ENCODE measurements at places on chromosomes 6 and 20. TPM values are rescaled to one million over a fixed set of nuclear protein-coding genes. Genes with fewer than 3 reads are reported as not detected.

DNA sequence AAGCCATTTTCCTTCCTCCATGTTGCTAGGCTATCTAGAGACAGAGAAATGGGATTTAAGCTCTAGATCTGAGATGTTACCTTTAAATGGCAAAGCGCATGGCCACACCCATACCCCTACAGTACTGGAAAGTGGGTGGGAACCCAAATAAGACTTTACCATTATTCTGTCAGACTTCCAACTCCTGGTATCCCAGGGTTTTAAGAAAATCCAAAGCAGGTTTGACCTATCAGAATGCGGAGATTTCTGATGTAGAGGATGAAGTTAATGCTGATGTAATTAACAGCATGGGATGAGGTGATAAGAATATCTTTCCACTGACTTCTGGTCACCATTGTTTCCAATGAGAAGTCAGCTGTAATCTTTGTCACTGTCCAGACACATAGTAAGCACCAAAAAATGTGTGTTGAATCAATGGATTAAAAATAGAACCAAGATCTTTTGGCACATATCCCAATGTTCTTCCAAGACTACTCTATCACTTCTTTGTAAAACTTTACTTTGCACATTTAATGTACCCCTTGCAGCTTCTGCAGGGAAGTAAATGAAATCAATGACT lies 140.8 kb upstream of the INSM1 start:
- DNase-seq, result no peak

Gene CCN5
- polyA plus RNA-seq, result 0.09 TPM

GRCh38 chr6:38259736-38260135 lies 380.0 kb downstream of the BTBD9 start:
- DNase-seq, result no peak

DNA sequence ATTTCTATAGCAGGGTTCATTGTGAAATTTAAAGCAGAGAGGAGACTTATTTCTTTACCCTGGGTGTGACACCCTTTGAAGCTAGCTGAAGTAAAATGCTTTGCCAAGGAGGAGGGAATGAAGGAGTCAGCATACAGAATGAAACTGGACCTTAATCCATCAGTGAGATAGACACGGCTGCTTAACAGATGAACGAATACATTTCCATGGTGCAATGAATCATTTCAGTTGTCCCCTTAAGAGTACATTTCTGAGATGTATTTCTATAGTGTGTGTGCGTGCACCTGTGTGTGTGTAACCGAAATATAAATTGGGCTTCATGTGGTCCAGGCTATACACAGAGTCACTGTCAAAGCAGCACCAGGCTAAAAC lies 73.8 kb upstream of the CD93 start:
- DNase-seq, result peak; percentile 63

Gene NRSN1
- polyA plus RNA-seq, result 10.0 TPM

Gene HCK
- 10.8 TPM for polyA plus RNA-seq

- no peak for DNase-seq
These were observed 77.5 kb upstream of the MRPS10 start for GRCh38 chr6:42295181-42295580.

GRCh38 chr6:136823128-136823660 lies 802 bp downstream of the PEX7 start:
- no peak for DNase-seq

GRCh38 chr6:124203101-124203811 lies 399.6 kb downstream of the NKAIN2 start:
- DNase-seq, result no peak

Gene SLC22A1
- polyA plus RNA-seq, result 0.57 TPM
